ENCODE measurements at places on chromosomes 2 and 18.

DNA sequence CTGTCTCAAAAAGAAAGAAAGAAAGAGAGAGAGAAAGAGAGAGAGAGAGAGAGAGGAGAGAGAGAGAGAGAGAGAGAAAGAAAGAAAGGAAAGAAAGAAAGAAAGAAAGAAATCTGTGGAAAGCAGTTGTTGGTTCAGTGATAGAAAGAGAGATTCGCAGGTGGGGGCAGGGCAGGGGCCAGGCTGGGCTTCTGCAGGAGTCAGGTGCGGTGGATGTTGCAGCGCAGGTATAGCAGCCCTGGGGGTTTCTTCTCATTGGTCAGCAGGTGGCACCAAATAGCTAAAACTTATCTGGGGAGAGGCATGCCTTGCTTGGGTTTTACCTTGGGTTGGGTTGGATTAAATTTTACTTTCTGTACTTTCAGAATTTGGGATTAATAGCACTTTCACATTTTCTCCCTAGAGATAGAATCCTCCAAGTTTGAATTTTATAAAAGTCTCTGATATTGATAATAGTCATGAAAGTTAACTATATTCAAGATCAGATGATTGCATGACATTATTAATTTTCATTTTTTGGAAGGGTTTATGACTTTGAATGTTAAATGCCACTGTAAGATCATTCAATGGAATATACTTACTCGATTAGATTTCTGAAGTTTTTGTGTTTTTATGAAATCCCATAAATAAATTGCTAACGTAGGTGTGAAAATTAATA, 66.6 kb downstream of the SPTBN1 start:
- no peak for DNase-seq

GRCh38 chr2:99656994-99657393, 167.2 kb upstream of the REV1 start:
- DNase-seq, result no peak

DNA sequence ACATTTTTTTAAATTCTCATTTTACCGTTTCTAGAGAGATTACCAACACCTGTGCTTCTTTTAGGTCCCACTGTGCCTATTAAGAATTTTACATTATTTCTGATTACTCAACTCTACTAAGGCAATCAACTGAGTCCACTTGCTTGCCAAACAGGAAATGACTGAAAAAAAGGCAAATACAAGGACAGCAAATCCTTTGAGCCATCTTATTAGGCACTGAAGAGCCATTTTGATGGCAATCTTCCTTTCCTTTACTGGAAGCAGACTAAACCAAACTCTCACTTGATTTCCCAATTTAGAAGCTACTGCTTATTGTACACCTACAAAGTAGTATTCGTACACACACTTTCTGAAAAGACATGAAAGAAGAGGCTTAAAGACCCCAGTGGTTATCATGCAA, 121.4 kb upstream of the COL3A1 start:
- DNase-seq, result no peak

- DNase-seq, result no peak
These were observed 7.3 kb downstream of the SFXN5 start for GRCh38 chr2:73063909-73064875.

- no peak for DNase-seq
These were observed 11.6 kb upstream of the OLA1 start for GRCh38 chr2:174259981-174260380.

Measured in SIG-M5 (cell line).